ENCODE measurements at places on chromosomes 4 and X.

- DNase-seq: no peak
Measured at GRCh38 chrX:41933546-41933945, 10.2 kb upstream of the CASK start.

GRCh38 chrX:108123591-108124366, 32.2 kb downstream of the ATG4A start:
- no peak for DNase-seq

DNA sequence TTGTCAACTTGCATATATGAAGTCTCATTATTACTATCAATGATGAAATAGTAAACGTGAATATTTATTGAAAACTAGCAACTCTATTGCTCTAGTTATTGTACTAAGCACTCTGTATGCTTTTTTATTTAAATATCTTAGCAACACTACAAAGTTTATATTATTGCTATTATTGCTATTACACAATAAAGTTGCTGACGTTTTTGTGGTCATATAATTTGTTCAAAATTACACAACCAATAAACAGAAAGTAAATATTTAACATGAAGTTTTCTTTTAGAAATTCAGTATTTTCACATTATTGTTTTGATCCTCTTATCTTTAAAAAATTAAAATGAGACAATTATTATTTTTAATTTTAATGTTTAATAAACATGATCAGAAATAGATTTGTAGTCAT, 1521.1 kb upstream of the PCDH7 start:
- DNase-seq: no peak

GRCh38 chrX:16002185-16002584, 121.2 kb upstream of the GRPR start:
- DNase-seq: peak; percentile 6

DNA sequence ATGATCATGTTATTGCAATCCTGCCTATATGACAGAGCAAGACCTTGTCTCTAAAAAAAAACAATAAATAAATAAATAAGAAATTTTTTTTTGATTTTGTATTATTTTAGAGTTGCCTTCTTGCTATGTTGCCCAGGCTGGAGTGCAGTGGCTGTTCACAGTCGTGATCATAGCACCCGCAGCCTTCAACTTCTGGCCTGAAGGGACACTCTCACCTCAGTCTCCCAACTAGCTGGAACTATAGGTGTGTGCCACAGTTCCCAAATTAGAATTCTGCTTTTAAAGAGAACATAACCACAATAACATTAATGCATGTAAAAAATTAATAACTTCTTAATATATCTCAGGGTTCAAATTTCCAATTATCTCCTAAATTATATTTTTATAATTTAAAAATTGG, 7.8 kb downstream of the YIPF6 start:
- DNase-seq: no peak

GRCh38 chr4:148225639-148226038, 216.6 kb downstream of the NR3C2 start:
- no peak for DNase-seq

DNA sequence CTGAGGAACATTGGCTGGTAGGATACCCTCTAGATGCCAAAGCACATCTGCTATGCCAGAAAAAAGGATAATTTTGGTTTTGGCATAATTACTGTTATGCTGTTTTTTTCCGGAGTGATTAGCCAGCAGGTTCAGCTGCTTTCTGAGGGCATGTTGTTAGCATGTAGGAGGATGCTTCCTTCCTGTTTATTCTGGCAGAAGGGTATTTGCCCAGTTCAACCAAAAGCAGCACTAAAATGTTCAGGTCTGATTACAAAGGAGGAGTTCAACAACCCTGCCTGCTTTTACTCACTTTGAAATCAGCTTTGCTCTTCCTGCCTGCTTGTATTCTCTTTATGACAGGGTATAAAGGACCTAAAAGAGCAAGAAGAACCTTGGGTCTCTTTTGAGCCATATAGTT, 21.9 kb downstream of the ERCC6L start:
- no peak for DNase-seq

DNA sequence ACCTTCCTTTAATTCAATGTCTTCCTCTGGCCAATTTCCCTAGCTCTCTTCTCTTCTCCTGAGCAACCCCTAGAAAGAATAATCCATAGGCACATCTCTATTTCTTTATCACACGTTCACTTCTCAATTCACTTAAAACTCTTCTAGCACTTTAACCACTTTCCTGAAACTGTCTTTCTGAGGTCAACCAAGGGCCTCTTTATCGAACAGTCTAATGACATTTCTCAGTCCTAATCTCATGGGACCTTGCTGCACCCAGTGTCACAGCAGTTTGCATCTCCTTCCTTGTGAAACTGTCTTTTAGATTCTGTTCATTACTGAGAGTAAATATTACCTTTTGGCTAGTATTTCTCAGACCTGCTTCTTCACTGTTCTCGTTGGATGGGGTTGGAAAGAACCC, 285.3 kb upstream of the RASGEF1B start:
- no peak for DNase-seq

Measured in Daoy (cell line).